ENCODE measurements at places on chromosomes 13 and 19. TPM values are rescaled to one million over a fixed set of nuclear protein-coding genes. Genes with fewer than 3 reads are reported as not detected.

TMEM145 gene
- total RNA-seq, result not detected

USP12 gene
- total RNA-seq, result 22.5 TPM

IL12RB1 gene
- 4.4 TPM for total RNA-seq

ZNF93 gene
- total RNA-seq, result 4.8 TPM

KIRREL2 gene
- total RNA-seq, result not detected

FXYD7 gene
- total RNA-seq, result not detected

DIRAS1 gene
- 1.5 TPM for total RNA-seq

ZNF556 gene
- total RNA-seq, result not detected

XPO4 gene
- 14.5 TPM for total RNA-seq

LIPE gene
- 491 TPM for total RNA-seq

ZNF546 gene
- 1.4 TPM for total RNA-seq

CGB7 gene
- not detected for total RNA-seq

LIM2 gene
- not detected for total RNA-seq

ENOX1 gene
- 8.9 TPM for total RNA-seq

TPRX2 gene
- not detected for total RNA-seq

TMEM190 gene
- not detected for total RNA-seq

TINCR gene
- total RNA-seq, result 1.7 TPM

MUC16 gene
- total RNA-seq, result 47.5 TPM

DAND5 gene
- 0.56 TPM for total RNA-seq

FCHO1 gene
- 7.4 TPM for total RNA-seq

BEST2 gene
- not detected for total RNA-seq

NOVA2 gene
- 1.9 TPM for total RNA-seq

CCDC8 gene
- 6.8 TPM for total RNA-seq

ZNF677 gene
- 11.9 TPM for total RNA-seq

KCTD12 gene
- total RNA-seq, result 214 TPM

EFNA2 gene
- total RNA-seq, result not detected

CBY2 gene
- not detected for total RNA-seq

ZNF575 gene
- 0.47 TPM for total RNA-seq

GJB2 gene
- total RNA-seq, result 0.63 TPM

NCR1 gene
- total RNA-seq, result not detected

CYP4F12 gene
- total RNA-seq, result 17.8 TPM

HCST gene
- 17.1 TPM for total RNA-seq

DAPK3 gene
- 65.3 TPM for total RNA-seq

ATP4B gene
- total RNA-seq, result not detected

CGB8 gene
- not detected for total RNA-seq

PGLYRP2 gene
- total RNA-seq, result not detected

ELSPBP1 gene
- total RNA-seq, result not detected

FCGBP gene
- total RNA-seq, result 12.5 TPM

ADAMTS10 gene
- total RNA-seq, result 16.7 TPM

CCDC194 gene
- 0.93 TPM for total RNA-seq

FAM187B gene
- not detected for total RNA-seq

WASF3 gene
- 46.3 TPM for total RNA-seq

VSTM1 gene
- not detected for total RNA-seq

CBLC gene
- total RNA-seq, result 0.46 TPM

EGLN2 gene
- 91.6 TPM for total RNA-seq

TNFRSF19 gene
- total RNA-seq, result 1.3 TPM

KASH5 gene
- not detected for total RNA-seq

ZNF844 gene
- 4.8 TPM for total RNA-seq

ATP4A gene
- not detected for total RNA-seq

ITPKC gene
- total RNA-seq, result 110 TPM

RETN gene
- 1.6 TPM for total RNA-seq
